ENCODE measurements at places on chromosomes 16 and 17.
A peak's percentile ranks its signal among the peaks of the same experiment; 100 is the strongest.

- DNase-seq: no peak
Observed at GRCh38 chr17:52157603-52158449, 688 bp downstream of the CA10 start.

GRCh38 chr17:76379275-76379641 is 5.2 kb upstream of the SPHK1 start:
- no peak for DNase-seq

- no peak for DNase-seq
Observed at GRCh38 chr17:3536716-3537115, 20.9 kb downstream of the TRPV3 start.

- DNase-seq: peak; percentile 54
Observed at GRCh38 chr17:51371732-51372151, 111.4 kb downstream of the UTP18 start.

GRCh38 chr17:4505187-4505586 is 6.5 kb downstream of the SPNS2 start:
- no peak for DNase-seq

- DNase-seq: no peak
Observed at GRCh38 chr17:80095038-80095843, 6.1 kb upstream of the GAA start.

- no peak for DNase-seq
Observed at GRCh38 chr17:18987230-18987610, 17.3 kb downstream of the FAM83G start.

GRCh38 chr17:78940258-78940657 is 15.1 kb upstream of the TIMP2 start:
- no peak for DNase-seq

GRCh38 chr16:11651796-11652195 is 16.5 kb upstream of the SNN start:
- no peak for DNase-seq

DNA sequence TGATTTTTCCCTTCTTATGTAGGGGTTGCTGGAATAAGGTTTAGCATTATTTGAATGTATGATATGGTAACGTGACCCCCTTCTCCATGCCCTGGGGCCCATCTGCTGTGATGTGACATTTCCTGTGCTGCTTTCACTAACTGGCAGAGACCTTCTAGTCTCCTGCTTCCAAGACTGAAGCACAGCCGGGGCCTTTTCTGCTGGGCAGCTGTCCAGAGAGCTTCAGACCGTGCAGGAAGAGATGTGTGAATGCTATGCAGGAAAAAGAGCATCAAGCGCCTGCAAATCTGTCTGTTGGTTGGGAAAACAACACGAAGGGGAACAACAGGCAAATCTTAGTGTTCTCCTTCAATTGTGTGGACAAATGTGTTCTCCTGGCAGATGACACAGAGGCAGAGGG is 128.5 kb downstream of the SPACA3 start:
- no peak for DNase-seq

DNA sequence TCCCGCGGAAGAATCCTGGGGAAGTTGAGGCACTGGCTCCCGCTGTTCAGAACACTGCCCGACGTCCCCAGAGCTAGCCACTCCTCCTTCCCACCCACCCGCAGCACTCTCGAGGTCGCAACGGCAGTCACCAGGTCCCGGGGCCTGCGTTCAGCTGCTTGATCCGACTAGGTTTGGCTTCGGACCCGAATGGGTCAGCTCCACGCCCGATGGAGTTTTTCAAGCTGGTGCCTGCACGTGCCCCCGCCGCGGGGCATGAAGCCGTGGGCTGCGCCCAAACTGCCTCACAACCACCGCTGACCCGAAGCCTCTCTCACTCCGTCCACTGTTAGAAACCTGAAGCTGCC is 12.4 kb upstream of the ODF4 start:
- DNase-seq: no peak

DNA sequence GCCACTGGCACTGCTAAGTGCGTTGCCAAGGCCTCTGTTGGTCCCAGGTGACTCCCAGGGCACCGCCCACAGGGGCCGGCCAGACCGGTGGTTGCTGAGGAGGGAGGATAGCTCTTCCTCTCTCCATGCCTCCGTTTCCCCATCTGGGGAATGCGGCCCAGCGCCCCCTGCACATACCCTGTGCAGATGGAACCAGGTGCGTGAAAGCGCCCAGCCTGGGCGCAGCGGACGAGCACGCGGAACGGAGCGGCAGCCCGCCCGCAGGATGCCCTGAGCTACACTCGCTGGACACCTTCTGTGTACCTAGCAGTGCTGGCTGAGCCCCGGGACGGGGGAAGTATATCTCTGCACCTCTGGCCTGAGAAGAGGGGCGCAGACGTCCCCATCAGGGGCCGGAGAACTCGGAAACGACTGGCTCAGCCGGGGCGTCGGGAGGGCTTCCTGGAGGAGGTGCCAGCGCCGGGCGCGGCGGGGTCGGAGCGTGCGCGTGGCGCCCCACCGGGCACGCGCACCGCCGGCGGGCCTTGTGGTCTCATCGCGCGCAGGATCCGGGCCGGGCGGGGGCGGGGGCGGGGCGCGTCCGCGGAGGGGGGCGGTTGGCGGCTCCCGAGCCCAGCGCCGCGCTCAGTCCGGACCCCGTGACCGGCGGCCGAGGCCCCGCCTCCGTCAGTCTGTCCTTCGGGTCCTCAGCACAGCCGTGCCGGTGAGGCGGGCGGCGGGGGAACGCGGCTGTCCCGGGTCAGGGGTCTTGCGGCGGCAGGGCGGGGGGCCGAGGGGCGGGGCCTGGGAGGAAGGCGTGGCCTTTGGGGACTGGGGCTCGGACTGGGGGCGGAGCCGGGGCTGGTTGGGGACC is at the start of the genes CCDC78 and HAGHL:
Gene CCDC78, minus strand, starts transcription at position 6 of the 853 bp plus-strand sequence. CDS start 76 bp downstream, outside the sequence.
Gene HAGHL, plus strand, starts transcription at position 669 of the 853 bp plus-strand sequence. CDS start 404 bp downstream, outside the sequence.
- DNase-seq: peak; percentile 85

GRCh38 chr16:11107780-11108465 is 148.1 kb downstream of the SOCS1 start:
- DNase-seq: no peak

- no peak for DNase-seq
Observed at GRCh38 chr16:11684231-11685025, 16.2 kb downstream of the SNN start.

GRCh38 chr17:68710976-68711375 is 109.8 kb upstream of the FAM20A start:
- DNase-seq: no peak

GRCh38 chr16:85898521-85899442 is at the start of gene IRF8:
Gene IRF8, plus strand, starts transcription at chr16:85899162. Its CDS starts 3,854 bp downstream, at chr16:85903016.
- DNase-seq: peak; percentile 94

DNA sequence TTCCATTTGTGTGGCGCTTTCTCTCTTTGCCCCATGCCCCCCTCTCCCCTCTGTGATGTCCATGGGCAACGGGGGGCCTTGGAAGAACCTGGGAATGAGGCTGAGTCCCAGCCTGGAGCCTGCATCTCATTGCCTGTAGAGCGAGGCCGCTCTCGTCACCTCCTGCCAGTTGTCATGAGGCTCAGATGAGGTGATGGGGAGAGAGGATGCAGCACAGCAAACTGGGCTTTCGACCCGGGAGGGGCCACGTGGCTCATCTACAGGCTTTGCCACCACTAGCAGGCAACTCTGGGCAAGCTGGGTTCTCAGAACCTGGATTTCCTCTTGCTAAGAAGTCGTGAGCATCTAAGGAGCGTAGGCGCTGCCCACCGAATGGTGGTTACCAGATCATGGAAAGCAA is 31.9 kb upstream of the CREBBP start:
- no peak for DNase-seq
